Right kidney (tissue), 9 donors: ENCODE measurements at places on chromosomes 1 and 21.

GRCh38 chr1:201737352-201738060 is 91.5 kb upstream of the IPO9 start:
- DNase-seq = no peak

DNA sequence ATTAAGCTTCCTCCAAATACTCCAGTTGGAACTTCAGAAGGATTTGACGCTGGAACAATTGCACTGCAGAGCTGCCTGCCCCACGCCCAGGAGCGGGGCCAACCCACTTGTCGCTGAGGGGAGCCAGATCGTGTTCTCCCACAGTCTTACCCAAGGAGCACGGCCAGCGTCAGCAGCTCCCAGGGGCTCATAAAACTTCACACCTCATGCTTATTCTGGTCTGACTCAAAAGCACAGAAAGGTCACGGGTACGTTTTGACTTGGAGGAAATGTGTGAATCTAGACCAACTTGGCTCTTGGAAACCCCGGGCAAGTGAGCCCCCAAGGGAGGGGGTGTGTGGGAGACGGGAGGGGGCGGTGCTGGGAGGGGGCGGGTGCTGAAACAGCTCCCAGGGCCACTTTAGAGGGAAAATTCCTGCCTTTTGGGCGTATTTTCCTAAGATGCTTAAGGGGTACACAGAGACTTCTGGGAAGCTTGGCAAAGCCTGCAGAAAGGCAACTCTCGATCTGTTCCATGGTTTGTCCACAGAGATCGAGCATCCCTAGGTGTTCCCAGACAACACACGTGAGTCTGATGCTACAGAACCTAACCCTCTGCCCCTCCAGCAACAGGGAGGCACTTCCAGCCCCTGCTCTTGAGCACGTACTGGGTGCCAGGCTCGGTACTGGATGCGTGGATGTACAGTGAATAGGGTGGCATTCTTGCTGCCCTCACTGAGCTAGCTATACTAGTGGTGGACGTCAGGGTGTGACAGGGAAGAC is 98.9 kb downstream of the DHRS3 start:
- DNase-seq = peak; percentile 63

- DNase-seq = no peak
Measured at GRCh38 chr21:38751379-38752050, 54.2 kb upstream of the ETS2 start.

GRCh38 chr1:53893999-53894636 is at the start of gene DIO1:
DIO1 (plus strand) TSS chr1:53894187; CDS start chr1:53894211, 24 bp downstream.
- DNase-seq = no peak

- no peak for DNase-seq
Measured at GRCh38 chr1:29586991-29587745, 350.8 kb downstream of the PTPRU start.

DNA sequence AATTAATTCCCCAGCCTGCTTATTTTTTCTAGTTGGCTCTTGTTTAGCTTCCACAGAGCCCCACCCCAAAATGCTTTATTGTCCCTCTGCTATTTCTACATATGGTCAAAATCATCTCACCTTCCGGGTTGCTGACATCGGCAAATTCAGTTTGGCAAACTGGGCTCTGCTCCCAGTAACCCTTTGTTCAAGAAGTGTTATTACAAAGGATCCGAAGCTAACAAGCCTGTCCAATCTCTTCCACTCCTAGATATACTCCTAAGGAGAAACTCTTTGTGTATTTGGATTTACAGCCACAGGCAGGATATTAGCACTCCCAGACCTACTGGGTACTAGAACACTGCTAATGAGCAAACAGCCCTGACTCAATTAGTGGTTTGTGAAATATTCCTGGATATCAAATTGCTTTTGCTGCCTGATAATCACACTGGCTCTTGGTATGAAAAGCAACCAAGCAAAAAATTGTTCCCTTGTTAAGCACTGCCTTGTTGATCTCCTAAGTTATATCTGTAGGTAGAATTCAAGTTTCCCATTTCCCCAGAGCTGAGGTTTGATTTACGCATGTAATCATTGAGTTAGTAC is 4.0 kb downstream of the JUN start:
- DNase-seq = peak; percentile 55

DNA sequence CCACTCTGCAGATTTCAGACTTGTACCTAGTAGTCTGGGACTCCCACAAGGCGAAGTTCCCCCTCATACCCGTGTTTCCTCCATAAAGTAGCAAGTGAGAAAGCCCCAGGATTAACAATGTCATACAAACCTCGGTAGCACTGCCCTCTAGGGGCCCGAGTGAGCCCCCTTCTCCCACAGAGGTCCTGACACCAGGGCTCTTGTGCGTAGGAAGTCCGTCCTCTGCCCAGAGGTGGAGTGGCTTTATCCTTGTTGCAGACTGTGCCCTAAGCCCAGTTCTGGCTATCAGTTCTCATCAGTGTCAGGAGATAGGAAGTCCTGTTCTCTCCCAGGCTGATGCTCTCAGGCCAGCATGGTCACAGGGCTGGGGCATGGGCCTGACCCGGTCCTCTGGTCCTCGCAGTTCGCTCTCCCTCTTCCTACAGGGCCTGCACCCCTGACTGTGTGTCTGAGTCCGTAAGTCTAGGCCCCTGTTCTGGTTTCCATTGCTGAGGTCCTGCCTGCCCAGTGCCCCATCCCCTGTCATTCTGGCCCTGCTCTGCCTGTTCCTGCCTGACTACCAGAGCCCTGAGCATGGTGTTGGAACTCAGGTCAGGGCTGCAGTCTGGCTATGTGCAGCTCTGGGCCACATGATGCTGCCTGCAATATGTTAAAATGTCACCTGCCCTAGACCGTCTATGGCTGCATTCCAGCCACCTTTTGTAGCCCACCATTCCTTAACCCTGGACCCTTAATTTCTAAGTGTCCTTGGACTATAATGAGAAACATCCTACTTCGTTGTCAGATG is 285.6 kb downstream of the ASTN1 start:
- no peak for DNase-seq

DNA sequence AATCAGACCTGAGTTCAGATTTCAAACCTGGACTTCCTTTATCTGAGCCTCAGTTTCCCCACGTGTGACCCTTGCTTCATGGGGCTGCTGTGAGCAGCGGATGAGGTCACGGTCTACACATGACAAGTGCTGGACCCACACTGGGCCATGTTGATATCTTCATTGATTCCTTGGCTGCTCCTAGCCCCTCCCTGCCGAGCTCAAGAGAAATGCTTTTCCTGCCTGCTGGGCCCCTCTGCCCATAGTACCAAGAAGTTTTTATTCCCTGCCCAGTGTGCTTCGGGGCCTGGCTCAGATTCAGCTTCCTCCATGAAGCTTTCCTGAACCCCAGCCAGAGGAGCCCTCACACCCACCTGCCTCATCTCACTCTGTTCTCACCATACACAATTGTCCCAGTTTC is 181.6 kb downstream of the PTPRU start:
- no peak for DNase-seq

- no peak for DNase-seq
Measured at GRCh38 chr1:225999912-226000337, 782 bp upstream of the SDE2 start.

GRCh38 chr1:27554759-27555699 is 48.9 kb downstream of the AHDC1 start:
- DNase-seq = no peak
